ENCODE measurements at places on chromosomes 2 and 18. TPM values are rescaled to one million over a fixed set of nuclear protein-coding genes. Genes with fewer than 3 reads are reported as not detected.

GRCh38 chr2:112768432-112768831, 4.0 kb upstream of the CKAP2L start:
- no peak for DNase-seq

- no peak for DNase-seq
Measured at GRCh38 chr2:196288006-196288538, 116.7 kb upstream of the STK17B start.

- no peak for DNase-seq
Measured at GRCh38 chr2:96828874-96829273, 12.8 kb downstream of the CNNM3 start.

- DNase-seq, result no peak
Measured at GRCh38 chr2:120473522-120474271, 127.8 kb downstream of the INHBB start.

- DNase-seq, result no peak
Measured at GRCh38 chr18:33212363-33212762, 228.2 kb downstream of the CCDC178 start.

DNA sequence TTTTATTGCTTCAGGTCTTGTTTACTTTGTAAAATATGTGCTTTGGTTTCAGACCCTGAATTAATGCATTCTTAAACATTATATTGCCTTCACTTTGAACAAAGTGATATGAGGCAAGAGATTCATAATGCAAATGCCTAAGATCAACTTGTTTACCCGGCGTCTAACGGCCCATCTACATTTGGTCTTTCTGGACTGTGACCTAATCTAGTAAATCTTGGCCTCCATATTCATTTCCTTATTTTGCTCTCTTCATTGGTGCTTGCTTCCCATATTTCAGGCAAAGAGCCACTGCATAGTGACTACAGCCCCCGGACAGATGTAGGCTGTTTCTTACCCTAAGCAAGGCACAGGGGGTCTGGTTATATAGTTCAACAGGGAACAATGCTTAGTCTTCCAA, 53.0 kb upstream of the SLC39A10 start:
- DNase-seq, result no peak

DNA sequence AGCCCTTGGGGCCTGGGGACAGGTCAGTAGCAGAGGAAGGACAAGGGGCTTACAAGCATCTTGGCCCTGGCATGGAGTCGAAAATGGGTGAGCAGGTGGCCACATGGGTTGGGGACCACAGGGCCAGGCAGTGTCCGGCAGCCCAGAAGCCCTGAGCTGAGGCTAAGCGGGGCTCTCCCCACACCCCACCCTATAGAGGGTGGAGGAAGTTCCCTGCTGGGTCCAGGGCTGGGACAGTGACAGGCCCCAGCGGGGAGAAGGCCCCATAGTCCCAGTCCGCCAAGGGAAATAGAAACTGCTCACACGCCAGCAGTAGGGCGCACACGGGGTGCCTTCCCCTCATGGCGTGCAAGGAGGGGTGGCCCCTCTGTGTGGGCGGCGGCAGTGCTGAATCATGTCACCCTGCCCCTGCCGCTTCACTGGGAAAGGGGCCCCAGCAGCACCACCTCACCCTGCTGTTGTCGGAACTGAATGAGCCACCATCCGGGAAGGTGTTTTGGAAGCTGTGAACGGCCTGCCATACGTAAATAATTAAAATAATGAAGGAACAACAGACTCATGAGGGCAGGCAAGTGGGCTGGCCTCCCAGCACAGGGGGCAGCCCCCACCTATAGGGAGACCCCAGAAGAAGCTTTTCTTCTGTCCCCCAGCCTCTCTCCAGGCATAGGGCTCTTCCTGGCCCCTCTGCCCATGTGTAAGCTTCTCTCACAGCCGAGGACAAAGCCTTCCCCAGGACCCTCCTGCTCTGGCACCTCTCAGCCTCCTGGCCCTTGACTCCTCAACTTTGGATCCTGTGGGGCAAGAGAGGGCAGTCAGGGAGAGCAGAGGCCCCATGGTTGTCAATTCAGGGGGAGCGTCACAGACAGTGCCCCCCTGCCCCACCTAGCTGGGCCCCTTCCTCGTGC, 12.7 kb upstream of the DUSP2 start:
- DNase-seq, result no peak

RAX gene
- total RNA-seq, result not detected

TEX44 gene
- total RNA-seq, result not detected

GYPC gene
- 2.0 TPM for total RNA-seq

GCKR gene
- total RNA-seq, result 0.61 TPM
